Nasal cavity respiratory epithelium epithelial cell of viscerocranial mucosa (primary cell): ENCODE measurements at places on chromosomes 11 and 22. TPM values are rescaled to one million over a fixed set of nuclear protein-coding genes. Genes with fewer than 3 reads are reported as not detected.

LUZP2 gene
- under 0.01 and 0.36 TPM in 2 replicates for total RNA-seq

TSSK2 gene
- under 0.01 TPM in 1 of 2 replicates, not detected in the other for total RNA-seq

TIMM10 gene
- total RNA-seq, result 32.3 and 69.0 TPM in 2 replicates

PI4KA gene
- 10.9 and 40.2 TPM in 2 replicates for total RNA-seq

SMC1B gene
- total RNA-seq, result not detected in 2 replicates

FGF3 gene
- total RNA-seq, result not detected in 2 replicates

KRTAP5-2 gene
- not detected in 2 replicates for total RNA-seq

ZP1 gene
- not detected in 2 replicates for total RNA-seq

SPCS2 gene
- total RNA-seq, result 35.9 and 39.8 TPM in 2 replicates

CARD16 gene
- 1.4 and 13.2 TPM in 2 replicates for total RNA-seq

JHY gene
- total RNA-seq, result 2.4 and 6.1 TPM in 2 replicates

C22orf31 gene
- not detected in 2 replicates for total RNA-seq

MIOX gene
- 0.14 TPM in 1 of 2 replicates, not detected in the other for total RNA-seq

THAP12 gene
- 45.6 and 58.4 TPM in 2 replicates for total RNA-seq

WNT7B gene
- 10.6 and 47.1 TPM in 2 replicates for total RNA-seq

CNGA4 gene
- total RNA-seq, result 0.07 TPM in 1 of 2 replicates, not detected in the other

APOL5 gene
- total RNA-seq, result not detected in 2 replicates

OR10A2 gene
- total RNA-seq, result not detected in 2 replicates

CDKN1C gene
- total RNA-seq, result 3.4 and 10.3 TPM in 2 replicates

PSMC3 gene
- total RNA-seq, result 135 and 147 TPM in 2 replicates

CSF2RB gene
- total RNA-seq, result under 0.01 TPM in 2 replicates

IZUMO1R gene
- not detected in 2 replicates for total RNA-seq

P4HA3 gene
- total RNA-seq, result 0.21 TPM in 1 of 2 replicates, not detected in the other

CD3G gene
- not detected in 2 replicates for total RNA-seq

KRTAP5-7 gene
- not detected in 2 replicates for total RNA-seq
